ENCODE measurements at places on chromosomes 13 and 19.
A peak's percentile ranks its signal among the peaks of the same experiment; 100 is the strongest.

- no peak for DNase-seq
Observed at GRCh38 chr13:111342721-111343120, 22.3 kb downstream of the TEX29 start.

- no peak for DNase-seq
Observed at GRCh38 chr19:42514449-42514848, 13.8 kb downstream of the CEACAM1 start.

- DNase-seq = peak; percentile 42
Observed at GRCh38 chr19:18457483-18458331, 19.8 kb upstream of the ISYNA1 start.

GRCh38 chr13:80883545-80883944, 542.6 kb upstream of the SPRY2 start:
- DNase-seq = no peak

GRCh38 chr13:60335531-60335930, 61.5 kb upstream of the TDRD3 start:
- DNase-seq = peak; percentile 25

- DNase-seq = no peak
Observed at GRCh38 chr13:113528101-113528812, 37.7 kb upstream of the DCUN1D2 start.

- no peak for DNase-seq
Observed at GRCh38 chr13:110523180-110523579, 38.3 kb downstream of the RAB20 start.

- DNase-seq = peak; percentile 67
Observed at GRCh38 chr13:73754727-73755292, 379.4 kb downstream of the KLF12 start.

DNA sequence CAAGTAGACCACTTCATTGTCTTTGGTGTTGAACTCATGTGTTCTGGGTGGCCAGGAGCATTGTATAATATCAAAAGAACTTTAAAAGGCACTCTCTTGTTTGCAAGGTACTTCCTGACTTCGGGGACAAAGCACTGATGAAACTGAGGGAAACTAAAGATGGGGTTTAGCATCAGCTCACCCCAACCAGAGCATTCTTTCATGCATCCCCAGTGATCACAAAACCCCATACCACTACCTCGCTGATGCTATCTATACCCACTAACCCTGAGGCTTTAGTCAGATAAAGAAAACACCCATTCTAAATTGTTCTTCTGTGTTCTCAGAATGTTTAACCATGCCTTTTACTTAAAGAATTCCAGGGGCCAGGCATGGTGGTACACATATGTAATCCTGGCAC, 94.5 kb upstream of the DOCK9 start:
- DNase-seq = no peak

- DNase-seq = no peak
Observed at GRCh38 chr13:48178126-48178525, 54.9 kb upstream of the ITM2B start.

GRCh38 chr13:51959773-51960172, 51.5 kb downstream of the ATP7B start:
- peak; percentile 21 for DNase-seq

- no peak for DNase-seq
Observed at GRCh38 chr13:87903553-87903952, 232.4 kb downstream of the SLITRK5 start.

GRCh38 chr13:80778297-80778696, 437.4 kb upstream of the SPRY2 start:
- no peak for DNase-seq

DNA sequence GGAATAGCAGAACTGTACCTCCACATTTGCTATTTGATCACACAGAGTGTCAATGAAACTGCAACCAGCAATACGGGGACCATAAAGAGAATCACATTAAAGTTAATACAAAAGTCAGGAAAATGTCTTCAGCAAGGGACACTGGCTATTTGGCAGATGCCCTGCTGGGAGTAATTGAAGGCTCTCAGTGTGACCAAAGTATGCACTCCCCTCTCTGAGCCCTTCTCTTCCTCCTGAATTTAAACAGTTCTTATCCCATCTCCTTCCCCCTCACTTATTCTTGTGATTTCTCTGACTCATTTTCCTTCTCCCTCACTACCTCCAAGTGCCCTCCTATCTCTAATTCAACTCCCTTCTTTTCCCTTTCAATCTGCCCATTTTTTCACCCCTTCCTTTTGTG, 117.7 kb downstream of the ENOX1 start:
- DNase-seq = no peak

- no peak for DNase-seq
Observed at GRCh38 chr19:35801828-35802227, 10.8 kb downstream of the PRODH2 start.

DNA sequence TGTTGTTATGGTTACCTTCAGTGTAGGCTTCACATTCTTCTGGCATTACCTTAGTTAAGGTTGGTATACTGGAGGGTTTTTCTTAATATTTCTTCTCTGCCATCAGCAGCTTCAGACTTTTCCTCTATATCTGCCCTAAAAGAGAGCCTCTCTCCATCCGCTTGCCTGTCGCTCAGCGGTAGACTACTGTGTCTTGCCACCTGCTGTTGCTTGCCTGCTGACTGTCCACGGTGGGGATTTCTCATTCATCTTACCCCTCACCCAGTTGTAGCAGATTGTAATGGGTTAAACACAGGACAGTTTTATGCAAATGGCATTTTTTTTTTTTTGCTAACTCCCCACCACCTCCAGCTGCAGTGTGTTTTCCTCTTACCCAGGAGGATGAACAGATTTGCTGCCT, 577.2 kb downstream of the SLITRK5 start:
- DNase-seq = peak; percentile 1

DNA sequence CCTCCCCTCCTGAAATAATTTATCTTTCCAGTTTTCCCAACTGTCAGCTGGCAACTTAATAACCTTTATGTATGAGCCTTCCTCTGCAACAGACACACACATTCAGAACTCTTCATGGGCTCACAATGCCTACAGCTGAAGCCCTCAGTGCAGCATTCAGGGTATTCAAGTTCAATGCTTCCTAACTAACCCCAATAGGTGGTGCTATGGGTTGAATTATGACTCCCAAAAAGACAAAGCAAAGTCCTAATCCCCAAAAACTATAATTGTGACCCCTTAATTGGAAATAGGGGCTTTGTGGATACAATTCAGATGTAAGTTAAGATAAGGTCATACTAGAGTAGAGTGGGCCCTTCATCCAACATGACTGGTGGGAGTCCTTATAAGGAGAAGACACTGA, 202.2 kb downstream of the SUCLA2 start:
- DNase-seq = peak; percentile 46

DNA sequence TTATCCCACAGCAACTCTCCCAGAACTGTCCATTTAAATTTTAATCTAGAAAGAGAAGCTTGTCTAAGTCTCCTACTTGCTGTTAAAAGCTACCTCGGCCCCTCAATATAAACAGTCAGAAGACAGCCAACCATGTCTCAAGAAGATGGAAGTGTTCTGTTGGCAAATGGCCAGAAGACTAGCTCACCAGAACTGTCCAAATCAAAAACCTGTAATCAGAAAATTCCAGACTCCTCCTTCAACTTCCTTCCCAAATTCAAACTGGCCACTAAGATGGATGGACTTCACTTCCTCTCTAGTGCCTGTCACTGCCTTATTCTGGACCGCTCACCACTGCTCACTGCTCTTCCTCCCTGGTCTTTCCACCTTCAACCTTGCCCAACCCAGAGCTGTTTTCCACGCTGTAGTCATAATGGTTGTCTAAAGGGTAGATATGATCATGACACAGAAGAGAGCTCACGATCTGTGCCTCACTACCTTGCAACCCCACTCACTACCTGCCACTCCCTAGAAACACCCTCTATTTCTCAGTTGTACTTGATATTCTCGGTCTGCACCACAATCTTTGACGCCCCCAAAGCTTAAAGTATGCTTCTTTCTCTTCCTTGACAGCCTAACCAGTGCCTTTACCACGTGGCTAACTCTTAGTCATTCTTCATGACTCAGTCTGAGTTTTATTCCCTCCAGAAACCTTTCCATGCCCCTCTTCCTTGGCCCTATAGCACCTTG, 9.2 kb downstream of the FGF14 start:
- no peak for DNase-seq

DNA sequence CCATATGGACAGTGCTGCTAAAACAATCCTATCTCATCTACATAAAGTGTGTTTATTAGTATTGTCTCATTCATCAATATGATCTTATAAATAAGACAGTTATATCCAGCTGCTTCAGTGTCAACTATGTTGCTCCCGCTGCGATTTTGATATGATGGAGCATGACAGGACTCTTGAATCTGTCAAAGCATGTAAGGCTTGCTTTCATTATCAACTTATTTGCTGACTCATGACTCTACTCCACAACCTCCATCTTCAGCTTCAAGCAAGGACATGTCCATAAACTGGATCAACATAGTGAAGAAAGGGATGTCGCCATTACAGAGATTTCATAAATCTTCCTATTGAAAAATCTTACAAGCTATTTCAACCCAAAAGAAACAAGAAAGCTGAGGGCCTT, 2812.6 kb downstream of the PCDH9 start:
- DNase-seq = no peak

- no peak for DNase-seq
Observed at GRCh38 chr13:22211876-22212275, 541.0 kb downstream of the FGF9 start.

GRCh38 chr19:29672933-29673336, 7.7 kb downstream of the PLEKHF1 start:
- no peak for DNase-seq

DNA sequence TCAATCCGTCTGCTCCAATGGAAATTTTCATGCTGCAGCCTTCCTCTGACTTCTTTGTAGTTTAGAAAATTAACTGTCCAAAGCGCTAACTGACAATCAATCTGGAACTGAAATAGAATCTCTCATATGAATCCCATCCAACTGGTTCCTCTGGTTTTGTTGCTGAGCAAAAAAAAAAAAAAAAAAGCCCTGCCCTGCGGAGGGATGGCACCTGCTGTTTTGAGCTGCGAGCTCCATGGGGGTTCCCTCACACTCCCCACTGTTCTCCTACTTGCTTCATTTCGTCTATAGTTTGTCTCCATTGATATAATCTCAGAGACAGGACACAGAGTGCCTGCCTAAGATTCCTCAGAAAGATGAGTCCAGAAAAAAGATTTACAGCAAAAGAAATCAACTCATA, 33.4 kb downstream of the FAAP24 start:
- DNase-seq = peak; percentile 33

DNA sequence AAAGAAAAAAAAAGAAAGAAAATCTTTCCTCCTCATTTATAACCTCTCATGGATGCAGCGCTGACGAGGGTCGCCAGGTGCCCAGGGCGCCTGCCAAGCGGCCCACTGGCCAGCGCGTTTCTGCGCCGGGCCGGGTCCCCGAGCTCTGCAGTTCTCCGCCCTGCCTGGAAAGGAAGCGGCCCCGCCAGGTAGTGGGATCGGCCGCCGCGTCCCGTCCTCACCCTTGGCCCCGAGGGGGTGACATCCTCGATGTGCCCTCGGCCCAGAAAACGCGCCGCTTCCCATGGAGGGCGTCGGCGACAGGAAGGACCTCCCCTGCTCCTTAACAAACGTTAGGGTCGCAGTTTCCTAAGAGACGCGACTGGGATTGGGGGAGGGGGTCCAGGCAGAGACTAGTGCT, 56.9 kb downstream of the ZNF726 start:
- no peak for DNase-seq

DNA sequence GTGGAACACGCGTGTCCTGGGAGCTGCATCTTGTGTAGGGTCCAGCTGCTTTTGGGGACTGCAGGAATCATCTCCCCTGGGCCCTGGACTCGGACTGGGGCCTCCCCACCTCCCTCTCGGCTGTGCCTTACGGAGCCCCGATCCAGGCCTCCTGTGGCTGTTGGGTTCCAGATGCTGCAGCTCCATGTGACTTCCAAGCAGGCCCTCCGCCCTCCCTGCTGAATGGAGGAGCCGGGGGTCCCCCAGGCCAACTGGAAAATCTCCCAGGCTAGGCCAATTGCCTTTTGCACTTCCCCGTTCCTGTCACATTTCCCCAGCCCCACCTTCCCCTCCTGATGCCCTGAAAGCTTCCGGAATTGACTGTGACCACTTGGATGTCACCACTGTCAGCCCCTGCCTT, 6.2 kb upstream of the PGLS start:
- DNase-seq = no peak

DNA sequence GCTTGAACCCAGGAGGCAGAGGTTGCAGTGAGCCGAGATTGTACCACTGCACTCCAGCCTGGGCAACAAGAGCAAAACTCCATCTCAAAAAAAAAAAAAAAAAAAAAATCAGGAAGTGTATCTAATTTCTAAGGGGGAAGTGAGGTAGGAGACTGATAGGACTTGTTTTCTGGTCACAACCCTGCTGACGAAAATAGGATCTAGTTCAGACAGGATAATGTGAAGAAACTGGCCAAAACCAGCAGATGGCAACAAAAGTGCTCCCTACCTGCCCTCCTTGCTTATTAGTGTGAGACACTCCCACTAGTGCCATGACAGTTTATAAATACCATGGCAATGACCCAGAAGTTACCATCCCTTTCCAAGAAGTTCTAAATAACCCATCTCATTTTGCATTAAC, 36.0 kb upstream of the KPNA3 start:
- peak; percentile 26 for DNase-seq

DNA sequence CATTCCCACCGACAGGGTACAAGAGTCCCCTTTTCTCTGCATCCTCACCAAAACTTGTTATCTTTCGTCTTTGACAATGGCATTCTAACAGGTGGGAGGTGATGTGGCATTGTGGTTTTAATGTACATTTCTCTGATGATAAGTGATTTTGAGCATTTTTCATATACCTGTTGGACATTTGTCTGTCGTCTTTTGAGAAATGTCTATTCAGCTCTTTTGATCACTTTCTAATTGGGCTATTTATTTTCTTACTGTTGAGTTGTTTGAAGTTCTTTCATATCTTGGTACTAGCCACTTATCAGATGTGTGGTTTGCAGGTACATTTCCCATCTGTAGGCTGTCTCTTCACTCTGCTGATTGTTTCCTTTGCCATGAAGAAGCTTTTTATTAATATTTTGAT, 219.0 kb upstream of the SOX1 start:
- DNase-seq = no peak

GRCh38 chr13:32588736-32589135, 2.5 kb downstream of the PDS5B start:
- no peak for DNase-seq

GRCh38 chr13:29508130-29508875, 87.2 kb downstream of the SLC7A1 start:
- DNase-seq = peak; percentile 77

GRCh38 chr19:719636-720344, 11.1 kb downstream of the PALM start:
- no peak for DNase-seq

- no peak for DNase-seq
Observed at GRCh38 chr19:42452590-42452989, 9.8 kb upstream of the CXCL17 start.

Data from mesendoderm (in vitro differentiated cells).